ENCODE measurements at places on chromosomes 3 and 15. TPM values are rescaled to one million over a fixed set of nuclear protein-coding genes. Genes with fewer than 3 reads are reported as not detected.

SUCNR1 gene
- not detected for total RNA-seq

GRCh38 chr15:67784856-67785430, 40.4 kb upstream of the SKOR1 start:
- no peak for DNase-seq

DNA sequence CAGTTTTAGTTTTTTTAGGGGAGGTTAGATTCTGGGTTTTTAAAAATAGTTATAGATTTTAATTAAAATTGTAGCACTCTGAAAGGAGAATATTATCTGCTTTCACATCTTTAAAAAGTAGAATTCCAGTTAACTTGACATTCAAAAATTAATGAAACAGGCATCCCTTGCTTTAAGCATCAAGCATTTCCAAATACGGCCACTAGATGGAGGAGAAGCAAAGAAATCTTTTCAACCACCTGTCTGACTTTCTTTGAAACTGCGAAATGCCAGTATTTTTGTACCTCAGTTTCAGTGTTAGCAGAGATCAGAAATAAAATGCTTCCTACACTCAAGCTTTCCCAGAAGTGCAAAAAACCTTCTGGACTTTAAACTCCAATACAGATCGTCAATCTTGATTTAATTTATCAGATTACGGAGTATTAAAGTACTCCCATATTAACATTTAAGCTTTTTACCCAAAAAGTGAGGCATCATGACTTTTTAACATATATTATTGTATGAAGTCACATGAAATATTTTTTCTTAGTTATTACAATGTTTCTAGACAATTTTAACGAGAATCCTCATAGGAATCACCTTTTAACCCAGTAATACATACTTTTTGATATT, 153.3 kb downstream of the P3H2 start:
- DNase-seq: no peak

GRCh38 chr3:176193032-176193730, 1004.1 kb downstream of the TBL1XR1 start:
- no peak for DNase-seq

Measured in WTC11 (cell line).